Dermis blood vessel endothelial cell (primary cell): ENCODE measurements at places on chromosomes 4 and X.
A peak's percentile ranks its signal among the peaks of the same experiment; 100 is the strongest.

DNA sequence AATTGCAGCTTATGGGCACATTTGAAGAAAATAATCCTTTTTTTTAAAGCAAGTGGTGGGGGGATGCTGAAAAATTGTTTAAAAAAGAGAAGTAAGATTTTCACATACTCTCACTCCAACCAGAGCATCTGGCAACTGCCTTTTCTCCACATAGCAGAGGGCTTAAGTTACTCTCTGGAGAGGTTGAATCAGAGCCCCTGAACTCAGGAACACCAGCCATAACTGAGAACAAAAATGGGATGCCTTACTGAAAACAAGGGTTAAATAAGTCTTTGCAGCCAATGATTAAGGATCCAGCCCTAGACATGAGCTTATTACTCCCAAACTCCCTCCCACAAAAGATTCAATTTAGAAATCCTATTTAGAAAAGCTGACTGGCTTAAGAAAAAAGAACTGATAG is 27.5 kb downstream of the CASK start:
- DNase-seq, result no peak

- DNase-seq, result no peak
These were observed 566 bp downstream of the LARP7 start for GRCh38 chr4:112637552-112637866.

DNA sequence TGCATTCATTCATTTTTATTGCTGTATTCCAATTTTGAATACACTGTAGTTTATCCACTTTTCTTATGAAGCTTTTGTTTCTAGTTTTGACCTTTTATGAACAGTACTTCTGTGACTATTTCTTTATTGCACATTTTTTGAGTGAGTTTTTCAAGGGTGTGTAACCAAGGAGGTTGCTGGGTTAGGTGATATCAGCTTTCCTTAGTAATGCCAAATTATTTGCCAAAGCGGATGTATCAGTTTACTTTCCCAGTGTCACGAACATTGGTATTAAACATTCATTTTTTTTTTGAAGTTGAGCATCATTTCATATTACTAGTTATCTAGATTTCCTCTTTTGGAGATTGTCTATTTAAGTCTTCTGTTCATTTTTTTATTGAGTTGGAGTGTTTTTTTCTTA is 32.9 kb downstream of the STIM2 start:
- DNase-seq, result no peak

DNA sequence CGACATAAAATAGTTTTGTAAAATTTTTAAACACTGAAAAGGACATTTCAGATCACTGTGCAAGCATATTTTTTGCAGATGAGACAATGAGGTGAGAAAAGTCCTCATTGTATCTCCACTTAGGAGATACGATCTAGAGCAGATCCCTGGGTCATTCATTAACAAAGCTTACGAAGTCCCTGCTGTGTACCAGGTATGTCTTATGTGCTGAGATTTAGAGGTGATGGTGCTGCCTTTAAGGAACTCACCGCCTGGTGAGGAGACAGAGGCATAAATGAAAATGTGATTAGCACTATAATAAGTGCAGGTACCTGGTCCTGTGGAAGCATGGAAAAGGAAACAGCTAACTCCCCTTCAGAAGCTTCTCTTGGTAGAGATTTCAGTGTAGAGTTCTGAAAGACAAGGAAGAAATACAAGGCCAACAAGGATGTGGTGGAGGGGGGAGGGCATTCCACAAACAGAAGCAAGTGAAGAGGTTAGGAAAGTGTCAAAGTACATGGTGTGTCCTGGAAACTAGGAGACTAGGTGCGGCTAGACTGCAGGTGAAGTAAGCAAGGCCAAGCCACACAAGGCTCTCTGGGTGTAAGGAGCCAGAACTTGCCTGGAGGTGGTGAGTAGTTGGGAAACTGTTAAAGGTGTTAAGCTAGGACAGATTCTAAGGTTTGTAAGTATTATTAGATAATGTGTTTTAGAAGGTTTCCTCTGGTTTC is 1.5 kb upstream of the NDNF start:
- no peak for DNase-seq

- DNase-seq, result peak; percentile 81
These were observed at the start of gene KDR for GRCh38 chr4:55125087-55125721. TSS of gene KDR (minus strand) at chr4:55125595. CDS start at chr4:55125293, 302 bp downstream.

DNA sequence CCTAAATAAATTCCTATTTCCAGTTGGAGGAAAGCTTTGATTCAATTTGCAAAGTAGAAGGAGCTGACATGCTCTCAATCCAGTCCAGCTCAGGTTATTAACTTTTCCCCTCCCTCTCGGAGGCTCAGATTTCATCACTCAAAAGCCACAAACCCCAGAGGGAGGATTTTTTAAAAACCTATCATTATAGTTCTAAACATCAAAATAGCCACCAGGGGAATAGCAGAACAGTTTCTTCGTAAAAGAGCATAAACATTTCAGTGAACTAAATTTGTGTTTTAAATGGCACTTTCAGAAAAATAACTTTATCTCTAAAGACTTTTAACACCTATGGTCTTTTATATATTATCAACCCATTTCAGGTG is 8.8 kb downstream of the GPRIN3 start:
- no peak for DNase-seq

DNA sequence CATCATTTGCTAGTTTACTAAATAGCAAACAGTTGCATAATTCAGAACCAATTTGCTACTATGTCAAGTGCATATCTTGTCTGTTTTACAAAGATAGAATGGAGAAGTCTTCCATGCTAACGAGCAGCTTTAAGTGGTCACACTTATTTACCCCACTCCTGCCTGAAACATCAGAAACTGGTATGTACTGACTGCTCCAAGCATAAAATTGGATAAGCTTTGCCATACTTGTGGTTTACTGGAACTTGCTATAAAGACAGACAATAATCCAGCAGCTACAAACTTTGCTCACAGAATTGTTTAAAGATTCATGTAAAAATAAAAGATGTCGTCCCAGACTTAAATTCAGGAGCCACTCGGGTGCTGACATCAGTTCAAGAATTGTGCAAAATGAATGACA is 13.3 kb upstream of the CDKL2 start:
- DNase-seq, result no peak

DNA sequence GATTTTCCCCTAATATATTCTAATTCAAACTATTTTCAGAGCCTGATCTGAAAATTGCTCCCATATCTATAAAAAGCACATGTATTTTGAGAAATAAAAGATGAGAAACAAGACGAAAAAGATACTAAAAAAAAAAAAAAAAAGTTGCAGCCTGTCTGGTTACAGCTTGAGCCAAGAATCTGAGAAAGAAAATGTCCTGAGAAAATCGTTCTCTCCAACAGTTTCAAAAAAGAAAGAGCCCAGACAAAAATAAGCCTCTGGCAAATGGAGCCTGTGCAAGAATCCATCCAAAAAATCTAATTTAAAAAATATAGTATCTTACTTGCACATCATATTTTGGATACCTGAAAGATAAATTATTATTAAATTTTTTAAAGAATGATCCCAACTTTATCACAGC is 163.0 kb upstream of the TBL1X start:
- no peak for DNase-seq

DNA sequence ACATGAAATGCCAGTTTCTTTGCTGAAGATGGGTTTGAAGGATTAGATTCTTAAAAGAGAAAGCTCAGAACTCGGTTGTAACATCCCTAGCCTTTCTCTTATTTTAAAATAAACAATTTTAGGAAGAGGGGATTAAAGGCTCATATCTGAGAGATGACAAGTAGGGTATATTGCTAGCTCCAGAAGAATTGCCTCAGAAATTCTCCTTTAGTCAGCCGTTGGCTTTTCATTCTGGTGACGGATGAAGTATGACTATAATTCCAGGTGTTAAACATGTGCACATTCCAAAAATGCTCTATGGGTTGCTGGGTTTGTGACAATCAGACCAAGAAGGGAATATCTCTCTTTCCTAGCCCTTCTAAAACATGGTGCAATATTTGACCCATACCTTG is 17.8 kb downstream of the DKK2 start:
- DNase-seq, result no peak

DNA sequence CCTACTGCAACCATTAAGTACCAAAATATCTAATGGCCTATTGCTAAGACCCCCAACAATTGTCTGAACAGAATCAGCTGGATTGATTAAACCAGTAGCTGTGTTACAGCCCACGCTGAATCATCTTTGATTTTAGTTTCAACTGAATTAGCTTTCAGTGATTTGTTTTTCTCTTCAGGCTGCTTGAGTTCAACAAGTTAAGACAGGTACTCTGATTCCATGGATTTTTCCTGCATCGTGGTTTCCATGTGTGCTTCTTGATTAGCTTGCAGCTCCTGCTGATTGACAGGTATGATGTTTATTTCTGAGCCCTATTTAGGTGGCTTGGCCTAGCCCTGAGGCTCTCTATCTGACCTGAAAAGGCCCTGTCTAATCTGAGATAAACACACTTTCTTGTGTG is 91.3 kb downstream of the GUCY2F start:
- DNase-seq, result no peak

GRCh38 chr4:127709456-127709855 is 20.7 kb upstream of the SLC25A31 start:
- DNase-seq, result peak; percentile 15

- DNase-seq, result peak; percentile 22
These were observed 50.8 kb upstream of the ELF2 start for GRCh38 chr4:139227729-139228404.

GRCh38 chrX:129618997-129619396 is 35.8 kb downstream of the APLN start:
- no peak for DNase-seq

GRCh38 chr4:169628579-169628978 is 8.2 kb downstream of the CLCN3 start:
- no peak for DNase-seq

GRCh38 chrX:24231131-24231540 is 81.6 kb downstream of the ZFX start:
- peak; percentile 59 for DNase-seq

DNA sequence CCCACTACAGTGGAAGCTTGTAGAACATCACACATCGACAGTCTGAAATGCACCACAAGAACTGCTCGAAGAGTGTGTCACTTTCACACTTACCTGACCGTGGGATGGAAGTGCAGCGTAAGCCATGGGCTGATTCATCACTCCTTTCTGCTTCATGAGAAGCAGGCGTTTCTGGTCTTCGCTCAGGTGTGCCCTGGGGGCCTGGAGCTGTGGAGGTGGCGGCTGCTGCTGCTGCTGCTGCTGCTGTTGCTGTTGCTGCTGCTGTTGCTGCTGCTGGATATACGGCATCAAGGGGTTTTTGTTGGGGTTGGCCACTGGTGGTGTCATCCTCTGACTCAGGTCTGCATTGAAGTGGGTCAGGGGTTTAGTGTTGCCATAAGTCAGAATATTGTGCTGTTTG is 223.6 kb downstream of the MGST2 start:
- no peak for DNase-seq

DNA sequence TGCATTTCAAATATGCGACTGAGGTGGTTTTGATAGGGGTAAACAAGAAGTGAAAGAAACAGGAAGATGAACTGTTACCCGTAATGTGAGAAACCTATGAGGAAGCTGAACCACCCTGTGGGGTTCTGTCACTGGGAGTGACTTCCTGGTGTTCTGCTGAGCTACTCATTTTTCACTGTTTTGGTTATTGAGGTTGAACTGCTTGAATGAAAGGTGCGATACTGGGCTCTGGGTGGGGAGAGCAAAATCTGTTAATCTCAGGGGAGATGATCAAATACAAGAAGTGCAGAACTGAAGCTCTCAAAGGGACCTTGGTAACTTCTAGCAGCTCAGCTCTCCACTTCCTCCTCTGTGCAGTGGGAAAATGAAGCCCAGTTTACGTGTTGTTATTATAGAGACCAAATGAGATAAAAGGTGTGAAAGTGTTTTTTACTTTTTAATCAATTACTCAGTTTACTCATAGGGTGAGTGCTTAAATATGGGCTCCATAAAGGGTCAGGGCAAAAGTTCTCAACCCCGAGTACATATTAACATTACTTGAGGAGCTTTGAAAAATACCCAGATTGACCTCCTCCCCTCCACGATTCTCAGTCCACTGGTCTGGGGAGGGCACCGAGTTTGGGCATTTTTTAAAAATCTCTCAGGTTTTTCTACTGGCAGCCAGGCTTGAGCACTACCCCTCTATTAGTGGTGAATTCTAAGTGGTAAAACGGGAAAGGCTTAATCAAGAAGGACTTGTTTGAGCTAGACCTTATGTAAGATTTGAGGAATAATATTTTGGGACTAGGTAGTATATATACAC is 66.7 kb downstream of the COQ2 start:
- DNase-seq, result no peak

DNA sequence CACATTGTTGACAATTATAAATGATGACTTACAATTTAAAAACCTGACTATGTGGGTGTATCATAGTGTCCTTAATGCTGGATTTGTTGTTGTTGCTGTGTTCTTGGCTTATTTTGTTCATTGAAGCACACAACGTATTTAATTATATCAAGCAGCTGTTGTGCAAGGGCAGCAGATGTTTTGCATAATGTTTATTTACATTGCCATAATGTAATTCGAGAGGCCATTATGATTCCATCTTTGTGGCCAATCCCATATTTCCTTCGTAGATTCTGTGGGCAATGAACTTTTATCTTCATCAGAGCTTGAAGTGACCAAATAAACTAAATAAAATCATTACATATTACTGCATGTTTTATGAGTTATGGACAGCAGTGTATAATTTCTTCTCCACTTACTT is 422.6 kb upstream of the GALNTL6 start:
- no peak for DNase-seq

DNA sequence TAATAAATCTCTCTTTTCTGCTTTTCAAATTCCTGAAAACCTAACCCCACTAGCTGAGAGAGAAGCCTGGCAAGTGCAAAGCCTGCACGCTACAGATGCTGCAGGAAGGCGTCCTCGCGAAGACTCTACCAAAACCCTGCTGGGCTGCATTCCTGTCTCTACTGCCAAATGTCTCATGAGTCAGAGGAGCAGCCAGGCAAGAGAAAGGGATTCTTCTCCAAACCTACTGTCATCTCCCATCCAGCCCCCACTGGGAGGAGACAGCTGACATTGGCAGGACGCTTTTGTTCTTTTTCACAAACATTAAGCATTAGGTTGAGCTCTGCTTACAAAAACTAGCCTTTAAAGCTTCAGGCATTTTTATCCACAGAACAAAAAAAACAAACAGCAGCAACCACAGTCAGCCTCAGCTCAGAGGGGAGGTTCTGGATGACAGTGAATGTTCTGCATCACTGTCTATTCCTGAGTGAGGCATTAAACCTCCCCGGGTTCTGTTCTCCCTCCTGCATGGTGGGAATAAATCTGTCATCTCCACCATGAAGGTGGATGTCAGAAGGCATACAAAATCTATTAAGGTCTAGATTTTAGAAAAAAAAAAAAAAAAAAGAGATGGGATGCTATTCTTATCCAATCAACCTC is 18.0 kb downstream of the CRMP1 start:
- no peak for DNase-seq

- DNase-seq, result no peak
These were observed 6.2 kb upstream of the P2RY8 start for GRCh38 chrX:1542994-1543725.

- DNase-seq, result no peak
These were observed 52.1 kb downstream of the LEF1 start for GRCh38 chr4:108116423-108117168.

DNA sequence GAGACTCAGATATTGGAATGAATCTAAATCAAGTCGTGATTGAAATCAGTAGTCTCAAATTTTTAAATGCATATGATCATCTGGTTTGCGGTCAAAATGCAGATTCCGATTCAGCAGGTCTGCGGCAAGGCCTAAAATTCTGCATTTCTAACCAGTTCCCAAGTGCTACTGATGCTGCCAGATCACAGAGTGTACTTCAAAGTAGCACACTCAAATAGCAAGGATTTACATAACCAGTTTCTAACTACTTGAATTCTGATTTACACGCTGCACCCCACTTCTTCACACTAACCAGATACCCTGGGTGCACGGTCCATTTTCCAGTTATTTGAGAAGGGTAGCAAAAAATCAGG is 752 bp downstream of the MBTPS2 start:
- DNase-seq, result no peak
